Cardiac muscle cell (in vitro differentiated cells and primary cell): ENCODE measurements at places on chromosomes 6 and 20. TPM values are rescaled to one million over a fixed set of nuclear protein-coding genes. Genes with fewer than 3 reads are reported as not detected.

DNA sequence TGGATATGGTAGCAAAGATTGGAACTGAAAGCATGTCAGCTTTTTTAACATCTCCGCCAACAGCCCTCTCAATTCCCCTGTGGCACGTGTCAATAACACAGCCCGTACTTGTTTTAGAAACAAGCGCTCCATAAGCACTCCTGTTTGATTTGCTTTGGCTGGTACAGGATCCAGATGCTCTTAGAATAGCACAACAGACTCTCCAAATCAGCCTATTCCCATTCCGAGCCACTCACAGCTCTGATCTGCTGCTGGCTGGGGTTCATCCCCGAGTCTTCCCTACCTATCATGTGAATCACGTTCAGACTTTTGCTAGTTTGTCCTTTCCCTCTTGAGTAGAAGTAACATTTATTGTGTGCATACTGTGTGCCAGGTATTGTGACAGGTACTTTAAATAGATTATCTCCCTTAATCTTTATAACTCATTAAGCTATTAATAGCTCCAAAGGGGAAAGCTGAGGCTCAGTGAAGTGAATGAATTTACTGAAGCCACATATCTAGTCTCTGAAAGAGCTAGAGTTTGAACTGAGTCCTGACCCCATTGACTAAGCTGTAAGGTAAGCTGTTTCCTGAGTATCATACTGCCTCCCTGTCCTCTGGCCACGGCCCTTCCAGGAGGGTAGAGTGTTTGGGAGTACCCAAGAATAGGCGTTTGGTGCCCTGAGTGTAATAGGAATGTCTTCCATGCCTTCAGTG, 46.7 kb downstream of the RALY start:
- H3K36me3 ChIP-seq: no peaks in the 10 kb centered on the region
- H3K27ac ChIP-seq: peak overlapping the region; percentile 58
- no peak overlapping the region for H3K4me3 ChIP-seq
- DNase-seq: no peak

DNA sequence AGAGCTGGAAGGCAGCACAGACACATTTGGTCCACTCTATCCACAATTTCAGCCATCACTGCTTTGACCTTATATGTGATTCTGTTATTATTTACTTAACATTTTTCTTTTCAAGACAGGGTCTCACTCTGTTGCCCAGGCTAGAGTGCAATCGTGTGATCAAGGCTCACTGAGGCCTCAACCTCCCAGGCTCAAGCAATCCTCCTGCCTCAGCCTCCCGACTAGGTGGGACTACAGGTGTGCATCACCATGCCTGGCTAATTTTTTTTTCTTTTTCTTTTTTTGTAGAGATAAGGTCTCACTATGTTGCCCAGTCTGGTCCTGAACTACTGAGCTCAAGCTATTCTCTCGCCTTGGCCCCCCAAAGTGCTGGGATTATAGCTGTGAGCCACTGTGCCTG, 40.3 kb downstream of the BCL2L1 start:
- peak overlapping the region; percentile 89 for H3K27ac ChIP-seq
- H3K4me1 ChIP-seq: peaks cover 29% of the 10 kb centered on the region
- no peaks in the 10 kb centered on the region for H3K36me3 ChIP-seq
- no peak for DNase-seq
- no peak overlapping the region for H3K4me3 ChIP-seq
- H3K27me3 ChIP-seq: no peaks in the 10 kb centered on the region

DNA sequence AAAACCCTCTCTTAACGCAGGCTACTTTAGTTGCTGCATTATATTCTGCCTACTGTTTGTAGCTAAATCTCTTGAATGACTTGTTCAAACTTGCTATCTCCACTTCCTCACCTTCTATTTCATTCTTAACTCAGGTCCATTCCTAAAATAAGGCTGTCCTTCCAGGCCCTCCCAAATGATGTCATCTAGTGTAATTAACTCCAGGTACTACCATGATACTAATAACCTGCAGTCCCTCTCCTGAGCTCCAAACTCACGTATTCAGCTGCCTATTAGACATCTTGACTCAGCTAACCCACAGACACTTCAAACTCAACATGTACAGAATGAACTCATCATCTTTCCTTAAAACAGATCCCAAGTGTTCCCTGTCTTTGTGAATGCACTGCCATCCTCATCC, 10.5 kb upstream of the TOP1 start:
- H3K27ac ChIP-seq: no peak overlapping the region
- H3K4me1 ChIP-seq: no peaks in the 10 kb centered on the region
- no peak overlapping the region for H3K4me3 ChIP-seq

DNA sequence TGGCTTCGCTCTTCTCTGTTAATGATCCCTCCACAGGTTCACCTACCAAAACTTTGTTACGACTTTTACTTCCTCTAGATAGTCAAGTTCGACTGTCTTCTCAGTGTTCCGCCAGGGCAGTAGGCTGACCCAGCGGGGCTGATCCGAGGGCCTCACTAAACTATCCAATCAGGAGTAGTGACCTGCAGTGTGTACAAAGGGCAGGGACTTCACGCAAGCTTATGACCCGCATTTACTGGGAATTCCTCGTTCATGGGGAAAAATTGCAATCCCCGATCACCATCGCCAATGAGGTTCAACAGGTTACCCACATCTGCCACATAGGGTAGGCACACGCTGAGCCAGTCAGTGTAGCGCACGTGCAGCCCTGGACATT, 771.4 kb upstream of the DEFB115 start:
- no peaks in the 10 kb centered on the region for H3K36me3 ChIP-seq
- H3K4me3 ChIP-seq: no peak overlapping the region
- H3K4me1 ChIP-seq: no peaks in the 10 kb centered on the region
- peaks cover 36% of the 10 kb centered on the region for H3K27me3 ChIP-seq
- DNase-seq: no peak
- no peak overlapping the region for H3K27ac ChIP-seq

- H3K27me3 ChIP-seq: no peaks in the 10 kb centered on the region
- no peak for DNase-seq
- peak overlapping the region; percentile 28 for H3K27ac ChIP-seq
- H3K4me3 ChIP-seq: peak overlapping the region; percentile 78
- no peaks in the 10 kb centered on the region for H3K36me3 ChIP-seq
These were observed 16.6 kb upstream of the TRIM27 start for GRCh38 chr6:28940294-28940857.

DNA sequence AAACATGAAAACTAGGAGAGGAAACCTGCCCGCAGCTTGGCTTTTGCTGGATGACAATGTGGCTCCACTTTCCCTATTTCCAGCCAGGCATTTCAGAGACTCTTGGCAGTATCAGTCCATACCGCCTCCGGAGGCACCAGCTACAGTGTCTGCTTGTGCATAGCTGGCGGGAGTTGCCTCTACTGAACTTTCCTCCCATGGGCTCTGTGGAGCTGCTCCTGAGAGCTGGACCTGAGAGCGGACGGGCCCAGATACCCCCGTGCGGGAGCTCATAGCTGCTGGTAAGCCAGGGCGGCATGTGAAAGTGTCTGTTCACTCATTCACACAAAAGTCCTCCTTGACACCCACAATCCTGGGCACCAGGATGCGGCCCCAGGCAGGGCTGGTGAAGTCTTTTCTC, 130.3 kb upstream of the PMEPA1 start:
- no peak overlapping the region for H3K27ac ChIP-seq
- DNase-seq: no peak
- no peak overlapping the region for H3K4me3 ChIP-seq
- H3K36me3 ChIP-seq: no peaks in the 10 kb centered on the region

Gene TNFRSF21
- total RNA-seq: 12.6 and 19.0 TPM in 2 replicates
